ENCODE measurements at places on chromosomes 11 and 22.

DNA sequence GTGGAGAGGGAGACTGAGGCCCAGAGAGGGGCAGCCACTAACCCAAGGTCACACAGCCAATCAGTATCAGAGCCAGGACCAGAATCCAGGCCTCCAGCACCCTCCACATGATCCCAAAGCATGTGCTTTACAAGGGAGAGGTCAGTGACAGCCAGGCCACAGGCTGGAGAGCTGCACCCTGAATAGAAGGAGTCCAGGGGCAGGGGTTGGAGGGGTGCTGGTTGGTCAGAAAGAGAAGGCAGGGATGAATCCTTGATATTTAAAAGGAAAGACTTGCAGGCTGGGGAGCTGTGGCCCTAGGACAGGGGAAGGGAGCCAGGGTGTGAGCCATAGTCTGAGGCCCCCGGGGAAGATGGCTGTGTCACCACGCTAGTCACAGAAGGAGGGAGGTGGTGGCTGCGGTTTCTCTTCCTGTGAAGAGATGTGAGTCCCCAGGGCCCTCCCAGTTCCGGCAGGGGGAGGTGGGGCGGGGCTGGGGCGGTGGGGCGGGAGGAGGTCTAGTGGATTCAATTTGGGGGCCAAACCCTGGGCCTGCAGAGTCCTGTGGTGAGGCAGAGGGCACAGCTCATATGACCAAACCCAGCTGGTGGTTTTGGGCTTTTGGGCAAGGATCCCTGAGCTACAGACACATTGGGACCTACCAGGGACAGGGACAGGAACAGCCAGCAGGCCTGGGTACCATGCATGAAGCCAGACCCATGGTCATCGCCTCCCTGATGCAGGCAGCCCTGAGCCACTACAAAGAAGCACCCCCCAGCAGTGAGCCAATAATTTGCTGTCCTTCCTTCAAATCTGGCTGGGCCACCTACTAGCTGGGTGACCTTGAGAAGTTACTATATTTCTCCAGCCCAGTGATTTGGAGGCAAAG lies 14.0 kb downstream of the RAC2 start:
- peaks cover 15% of the 10 kb centered on the region for H3K36me3 ChIP-seq
- no peak overlapping the region for H3K4me3 ChIP-seq
- peak; percentile 89 for DNase-seq
- peak overlapping the region; percentile 69 for H3K27ac ChIP-seq
- H3K27me3 ChIP-seq, result no peaks in the 10 kb centered on the region

- no peaks in the 10 kb centered on the region for H3K36me3 ChIP-seq
- DNase-seq, result peak; percentile 49
- H3K4me3 ChIP-seq, result no peak overlapping the region
- peaks cover 5% of the 10 kb centered on the region for H3K4me1 ChIP-seq
- H3K27me3 ChIP-seq, result peaks cover 14% of the 10 kb centered on the region
- no peak overlapping the region for H3K27ac ChIP-seq
Observed at GRCh38 chr11:122344215-122344614, 228.2 kb upstream of the BLID start.

- H3K27me3 ChIP-seq, result no peaks in the 10 kb centered on the region
- no peaks in the 10 kb centered on the region for H3K36me3 ChIP-seq
- DNase-seq, result peak; percentile 65
Observed at GRCh38 chr11:113553235-113553634, 78.0 kb upstream of the DRD2 start.

GRCh38 chr22:29947410-29948384 lies 64.7 kb downstream of the MTMR3 start:
- H3K4me3 ChIP-seq, result no peak overlapping the region
- H3K4me1 ChIP-seq, result peaks cover 24% of the 10 kb centered on the region
- H3K27me3 ChIP-seq, result no peaks in the 10 kb centered on the region
- H3K36me3 ChIP-seq, result no peaks in the 10 kb centered on the region
- DNase-seq, result peak; percentile 74
- H3K27ac ChIP-seq, result peak overlapping the region; percentile 21

GRCh38 chr11:69711822-69712801 lies 8.3 kb upstream of the FGF19 start:
- no peaks in the 10 kb centered on the region for H3K4me1 ChIP-seq
- peaks cover 31% of the 10 kb centered on the region for H3K27me3 ChIP-seq
- no peak overlapping the region for H3K27ac ChIP-seq
- no peaks in the 10 kb centered on the region for H3K36me3 ChIP-seq
